ENCODE measurements at places on chromosomes 11 and 22.

DNA sequence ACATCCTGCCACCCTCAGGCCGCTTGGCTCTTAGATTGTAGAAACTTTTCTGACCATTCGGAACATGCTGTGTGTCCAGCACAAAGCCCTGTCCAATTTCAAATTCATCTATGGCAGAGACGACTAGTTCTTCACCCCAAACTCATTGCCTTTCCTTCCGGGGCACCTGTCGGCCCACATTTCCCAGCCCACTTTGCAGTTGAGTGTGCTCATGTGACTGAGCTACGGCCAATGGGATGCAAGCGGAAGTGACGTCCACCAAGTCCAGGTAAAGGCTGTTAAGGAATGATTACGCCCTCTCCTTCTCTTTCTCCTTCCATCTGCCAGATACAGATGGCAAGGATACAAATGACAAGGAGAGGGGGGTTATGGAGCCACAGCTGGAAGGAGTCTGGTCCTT lies 32.5 kb downstream of the SYT13 start:
- DNase-seq: no peak

GRCh38 chr11:132140056-132140455 lies 769.6 kb downstream of the NTM start:
- no peak for DNase-seq

DNA sequence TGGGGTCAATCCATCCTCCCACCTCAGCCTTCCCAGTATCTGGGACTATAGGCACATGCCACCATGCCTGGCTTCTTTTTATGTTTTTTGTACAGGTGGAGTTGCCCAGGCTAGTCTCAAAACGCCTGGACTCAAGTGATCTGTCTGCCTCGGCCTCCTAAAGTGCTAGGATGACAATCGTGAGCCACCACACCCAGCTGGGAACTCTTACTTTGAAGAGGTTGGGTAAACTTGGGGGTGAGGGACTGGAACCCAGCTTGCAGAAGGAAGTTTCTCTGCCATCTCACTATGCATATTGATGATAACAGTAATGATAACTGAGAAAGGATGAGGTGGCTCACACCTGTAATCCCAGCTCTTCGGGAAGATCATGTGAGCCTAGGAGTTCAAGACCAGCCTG lies 35.9 kb downstream of the ACO2 start:
- DNase-seq: no peak

DNA sequence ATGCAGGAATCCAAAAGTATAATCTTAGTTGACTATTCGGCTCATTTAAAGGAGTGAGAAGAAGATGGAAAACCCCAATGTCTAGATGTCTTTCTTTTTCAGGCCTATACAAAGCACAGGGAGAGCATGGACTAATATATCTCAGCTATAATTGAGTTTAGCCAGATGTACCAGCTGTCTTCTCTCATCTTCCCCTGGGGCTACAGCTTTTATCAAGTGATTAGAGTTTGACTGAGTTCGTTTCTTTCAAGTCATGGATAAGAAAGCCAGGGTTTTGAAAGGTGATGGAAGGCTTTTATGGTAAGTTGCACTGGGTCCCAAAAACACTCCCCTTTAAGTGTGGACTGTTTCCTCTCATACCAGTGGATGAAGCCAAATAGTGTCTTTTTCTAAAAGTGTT lies 1172.8 kb upstream of the TENM4 start:
- no peak for DNase-seq

- DNase-seq: no peak
Observed at GRCh38 chr22:26486394-26486793, 2.7 kb downstream of the SRRD start.
